CD4-positive, alpha-beta T cell (primary cell): ENCODE measurements at places on chromosomes 7 and 10.

GRCh38 chr7:123658023-123658422 lies 2.4 kb downstream of the LMOD2 start:
- peaks cover 10% of the 10 kb centered on the region for H3K27me3 ChIP-seq
- no peak overlapping the region for H3K4me3 ChIP-seq

DNA sequence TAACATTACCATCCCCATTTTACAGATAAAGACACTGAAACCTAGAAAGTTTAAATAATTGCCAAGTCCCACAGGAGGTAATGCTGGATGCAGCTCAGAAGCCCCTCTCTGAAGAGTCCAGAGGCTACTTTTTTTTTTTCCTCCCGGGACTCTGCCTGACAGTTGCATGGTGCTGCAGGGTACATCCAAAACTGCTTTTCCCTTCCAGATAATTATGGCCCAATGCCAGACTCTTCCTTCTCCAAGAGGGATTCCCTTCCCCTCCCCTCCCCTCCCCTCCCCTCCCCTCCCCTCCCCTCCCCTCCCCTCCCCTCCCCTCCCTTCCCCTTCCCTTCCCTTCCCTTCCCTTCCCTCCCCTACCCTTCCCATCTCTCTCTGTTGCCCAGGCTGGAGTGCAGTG lies 122.9 kb downstream of the LSMEM1 start:
- H3K4me3 ChIP-seq: no peak overlapping the region
- no peak overlapping the region for H3K27ac ChIP-seq
- H3K27me3 ChIP-seq: no peaks in the 10 kb centered on the region
- no peak for DNase-seq
- H3K4me1 ChIP-seq: no peaks in the 10 kb centered on the region

- no peaks in the 10 kb centered on the region for H3K27me3 ChIP-seq
- no peak overlapping the region for H3K27ac ChIP-seq
- DNase-seq: no peak
- H3K4me3 ChIP-seq: no peak overlapping the region
Observed at GRCh38 chr7:131020759-131021261, 286.8 kb upstream of the KLF14 start.

DNA sequence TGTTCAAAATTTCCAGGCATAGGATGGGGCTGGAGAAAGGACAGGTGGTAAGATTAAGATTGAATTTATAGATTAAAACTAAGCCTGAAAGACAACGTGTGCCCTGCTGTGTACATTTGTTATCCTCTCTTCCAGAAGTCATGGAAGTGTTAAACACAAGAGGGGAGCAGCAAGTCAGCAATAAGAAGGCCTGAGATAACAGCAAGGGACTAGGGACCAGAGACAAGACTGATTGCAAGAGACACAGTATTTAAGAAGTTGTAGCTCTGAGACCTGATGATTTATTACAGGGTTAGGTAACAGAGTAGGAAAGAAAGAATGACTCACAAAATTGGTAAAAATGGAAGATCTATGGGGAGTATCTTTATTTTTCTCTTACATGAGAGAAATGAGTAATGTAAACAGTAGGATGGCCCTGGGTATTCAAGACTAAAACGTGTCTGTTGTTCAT lies 55.7 kb upstream of the COL1A2 start:
- H3K4me3 ChIP-seq: no peak overlapping the region
- no peak overlapping the region for H3K27ac ChIP-seq
- no peaks in the 10 kb centered on the region for H3K4me1 ChIP-seq
- DNase-seq: no peak

GRCh38 chr7:84336766-84337165 lies 142.2 kb upstream of the SEMA3A start:
- no peaks in the 10 kb centered on the region for H3K27me3 ChIP-seq
- no peaks in the 10 kb centered on the region for H3K4me1 ChIP-seq
- DNase-seq: no peak
- no peak overlapping the region for H3K4me3 ChIP-seq
- H3K36me3 ChIP-seq: no peaks in the 10 kb centered on the region

DNA sequence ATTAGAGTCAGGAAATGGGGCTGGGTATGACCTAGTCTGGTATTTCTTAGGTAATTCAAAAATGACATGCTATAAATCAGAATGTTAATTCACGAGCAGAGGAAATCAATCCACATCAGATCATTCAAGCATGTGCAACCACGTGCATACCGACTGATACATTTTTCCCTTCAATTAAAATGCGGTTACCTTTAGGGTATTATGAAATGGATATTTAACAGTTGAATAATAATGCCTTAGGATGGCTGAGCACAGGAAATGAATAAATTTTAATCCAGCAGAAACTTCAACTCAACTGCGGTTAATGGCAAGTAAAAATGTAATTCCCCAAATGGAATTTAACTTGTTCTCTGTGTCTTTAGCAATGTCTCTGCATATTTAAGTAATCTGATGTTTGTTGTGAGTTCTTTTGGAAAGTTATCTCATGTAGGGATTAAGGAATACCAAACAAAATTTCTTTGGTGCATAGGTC lies 9.2 kb downstream of the CPA2 start:
- H3K27me3 ChIP-seq: peaks cover 2% of the 10 kb centered on the region
- no peak for DNase-seq
- H3K4me3 ChIP-seq: no peak overlapping the region

GRCh38 chr7:89042940-89043339 lies 247.4 kb upstream of the TEX47 start:
- H3K36me3 ChIP-seq: no peaks in the 10 kb centered on the region
- no peak for DNase-seq
- no peak overlapping the region for H3K4me3 ChIP-seq
- no peaks in the 10 kb centered on the region for H3K27me3 ChIP-seq
- H3K27ac ChIP-seq: no peak overlapping the region
- H3K4me1 ChIP-seq: no peaks in the 10 kb centered on the region

- H3K4me3 ChIP-seq: no peak overlapping the region
- peak; percentile 48 for DNase-seq
- H3K36me3 ChIP-seq: no peaks in the 10 kb centered on the region
- H3K4me1 ChIP-seq: peaks cover 4% of the 10 kb centered on the region
Observed at GRCh38 chr7:28062197-28062991, 118.2 kb downstream of the JAZF1 start.

- H3K4me3 ChIP-seq: no peak overlapping the region
- H3K27me3 ChIP-seq: no peaks in the 10 kb centered on the region
- no peaks in the 10 kb centered on the region for H3K4me1 ChIP-seq
- peaks cover 18% of the 10 kb centered on the region for H3K36me3 ChIP-seq
- H3K27ac ChIP-seq: no peak overlapping the region
Observed at GRCh38 chr7:75966190-75966961, 28.0 kb downstream of the TMEM120A start.

- peak overlapping the region; percentile 18 for H3K27ac ChIP-seq
- peaks cover 10% of the 10 kb centered on the region for H3K36me3 ChIP-seq
- H3K4me1 ChIP-seq: peaks cover 16% of the 10 kb centered on the region
- peak overlapping the region; percentile 95 for H3K4me3 ChIP-seq
Observed at GRCh38 chr10:90871279-90871765, 452 bp upstream of the RPP30 start.

DNA sequence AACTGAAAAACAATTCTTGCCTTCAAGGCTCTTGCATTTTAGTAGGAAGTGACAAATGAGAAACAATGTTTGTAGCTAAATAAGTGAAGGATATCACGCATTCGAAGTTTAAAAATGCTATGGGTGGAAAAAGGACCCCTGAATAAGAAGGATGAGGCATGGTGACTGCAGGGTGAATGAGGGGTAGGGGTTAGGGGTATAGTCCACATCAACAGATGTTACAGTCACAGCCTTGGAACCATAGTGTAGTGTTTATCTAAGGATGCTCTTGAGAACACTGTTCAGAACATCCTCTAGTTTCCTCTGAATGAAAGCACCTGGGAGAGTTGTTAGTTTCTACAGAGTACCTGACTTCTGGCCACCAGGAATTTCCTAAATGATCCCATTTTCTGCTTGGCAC lies 157.0 kb downstream of the RELN start:
- H3K27me3 ChIP-seq: no peaks in the 10 kb centered on the region
- no peak overlapping the region for H3K4me3 ChIP-seq
- no peak for DNase-seq
- H3K4me1 ChIP-seq: no peaks in the 10 kb centered on the region
- H3K36me3 ChIP-seq: no peaks in the 10 kb centered on the region

DNA sequence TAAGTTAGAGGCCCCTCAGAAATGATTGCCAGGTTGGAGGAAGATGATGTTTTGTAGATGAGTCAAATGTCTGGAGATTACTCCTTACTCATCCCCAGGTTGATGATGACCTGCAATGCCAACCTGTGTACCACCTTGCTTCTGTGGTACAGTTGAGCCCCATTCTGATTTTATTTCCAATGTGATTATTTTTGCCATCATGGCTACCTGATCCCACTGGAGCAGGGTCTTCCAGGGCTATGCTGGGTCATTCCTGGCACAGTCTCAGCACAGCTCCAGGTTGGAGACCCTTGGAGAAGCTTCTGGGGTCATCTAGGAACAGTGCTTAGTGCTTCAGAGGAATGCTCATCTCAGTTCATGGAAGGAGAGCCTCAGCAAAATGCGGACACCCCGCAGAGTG lies 34.3 kb downstream of the LRRC18 start:
- H3K4me1 ChIP-seq: no peaks in the 10 kb centered on the region
- H3K36me3 ChIP-seq: no peaks in the 10 kb centered on the region
- no peak overlapping the region for H3K27ac ChIP-seq
- no peaks in the 10 kb centered on the region for H3K27me3 ChIP-seq
- H3K4me3 ChIP-seq: no peak overlapping the region

DNA sequence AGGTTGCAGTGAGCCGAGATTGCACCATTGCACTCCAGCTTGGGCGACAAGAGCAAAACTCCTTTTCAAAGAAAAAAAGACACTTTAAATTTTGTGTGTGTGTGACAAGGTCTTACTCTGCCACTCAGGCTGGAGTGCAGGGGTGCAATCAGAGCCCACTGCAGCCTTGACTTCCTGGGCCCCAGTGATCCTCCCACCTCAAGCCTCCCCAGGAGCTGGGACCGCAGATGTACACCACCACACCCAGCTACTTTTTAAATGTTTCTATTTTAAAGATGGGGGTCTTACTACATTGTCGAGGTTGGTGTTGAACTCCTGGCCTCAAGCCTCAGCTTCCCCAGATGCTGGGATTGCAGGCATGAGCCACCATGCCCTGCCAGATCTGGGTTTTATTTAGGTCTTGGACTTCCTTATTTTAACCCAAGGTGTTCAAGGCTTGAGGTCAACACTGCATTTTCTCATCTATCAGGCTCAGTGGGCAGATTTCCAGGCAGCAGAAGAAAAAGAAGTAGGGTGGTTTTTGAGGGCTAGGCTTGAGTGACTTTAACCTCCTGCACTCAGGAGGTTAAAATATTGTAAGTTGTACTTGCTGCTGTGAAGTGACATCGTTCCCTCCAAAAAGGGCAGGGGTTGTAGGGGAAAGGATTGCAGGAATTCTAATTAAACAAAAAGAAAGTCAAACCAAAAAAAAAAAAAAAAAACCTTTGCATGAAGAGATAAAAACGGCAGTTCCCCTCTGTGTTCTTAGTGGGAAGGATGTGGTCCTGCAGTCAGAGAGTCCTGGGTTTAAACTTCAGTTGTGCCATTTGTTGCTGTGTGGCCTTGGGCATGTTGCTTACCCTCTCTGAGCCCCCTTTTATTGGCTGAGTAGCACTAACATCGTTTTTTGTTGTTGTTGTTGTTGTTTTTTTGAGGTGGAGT lies 71.5 kb downstream of the CARD11 start:
- no peak for DNase-seq
- H3K27me3 ChIP-seq: no peaks in the 10 kb centered on the region
- H3K27ac ChIP-seq: no peak overlapping the region

GRCh38 chr10:116371737-116372136 lies 47.5 kb downstream of the CCDC172 start:
- H3K27me3 ChIP-seq: no peaks in the 10 kb centered on the region
- no peak overlapping the region for H3K4me3 ChIP-seq
- no peak for DNase-seq
- H3K36me3 ChIP-seq: no peaks in the 10 kb centered on the region
- H3K4me1 ChIP-seq: no peaks in the 10 kb centered on the region

DNA sequence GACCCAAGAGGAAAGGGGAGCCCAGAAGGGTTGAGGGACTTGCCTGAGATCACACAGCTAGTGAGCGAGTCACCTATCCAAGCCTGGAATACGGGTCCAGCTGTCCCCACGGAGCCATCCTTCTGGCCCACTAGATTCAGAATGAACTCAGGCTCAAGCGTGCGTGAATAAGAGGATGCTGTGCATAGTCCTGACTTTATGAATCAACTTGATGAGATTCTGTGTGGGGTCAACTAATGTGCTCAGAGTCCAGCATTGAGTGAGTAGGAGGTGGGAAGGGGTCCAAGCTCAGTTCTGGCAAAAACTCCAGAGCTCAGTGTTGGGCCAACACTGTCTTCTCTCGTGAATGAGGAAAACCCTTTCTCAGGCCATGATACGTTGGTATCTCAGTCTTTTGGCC lies 41.4 kb downstream of the CAMK1D start:
- peaks cover 4% of the 10 kb centered on the region for H3K4me1 ChIP-seq
- H3K27ac ChIP-seq: no peak overlapping the region
- DNase-seq: no peak
- no peak overlapping the region for H3K4me3 ChIP-seq
- H3K36me3 ChIP-seq: no peaks in the 10 kb centered on the region
- no peaks in the 10 kb centered on the region for H3K27me3 ChIP-seq

- no peaks in the 10 kb centered on the region for H3K27me3 ChIP-seq
- peaks cover 2% of the 10 kb centered on the region for H3K4me1 ChIP-seq
- no peak for DNase-seq
- H3K4me3 ChIP-seq: no peak overlapping the region
- no peak overlapping the region for H3K27ac ChIP-seq
Observed at GRCh38 chr7:44264221-44264931, 61.0 kb downstream of the CAMK2B start.

GRCh38 chr10:90817128-90817889 lies 40.5 kb downstream of the HTR7 start:
- no peak for DNase-seq
- H3K36me3 ChIP-seq: no peaks in the 10 kb centered on the region
- no peaks in the 10 kb centered on the region for H3K27me3 ChIP-seq
- no peak overlapping the region for H3K4me3 ChIP-seq
- no peaks in the 10 kb centered on the region for H3K4me1 ChIP-seq

GRCh38 chr7:158109364-158110033 lies 478.1 kb downstream of the PTPRN2 start:
- no peaks in the 10 kb centered on the region for H3K4me1 ChIP-seq
- no peaks in the 10 kb centered on the region for H3K36me3 ChIP-seq
- no peaks in the 10 kb centered on the region for H3K27me3 ChIP-seq
- no peak overlapping the region for H3K4me3 ChIP-seq
- no peak for DNase-seq
